ENCODE measurements at places on chromosomes 13 and 19.

- DNase-seq: no peak
Measured at GRCh38 chr19:55481148-55481793, 3.7 kb upstream of the NAT14 start.

GRCh38 chr19:5559804-5560133, 8.0 kb downstream of the TINCR start:
- DNase-seq: no peak

DNA sequence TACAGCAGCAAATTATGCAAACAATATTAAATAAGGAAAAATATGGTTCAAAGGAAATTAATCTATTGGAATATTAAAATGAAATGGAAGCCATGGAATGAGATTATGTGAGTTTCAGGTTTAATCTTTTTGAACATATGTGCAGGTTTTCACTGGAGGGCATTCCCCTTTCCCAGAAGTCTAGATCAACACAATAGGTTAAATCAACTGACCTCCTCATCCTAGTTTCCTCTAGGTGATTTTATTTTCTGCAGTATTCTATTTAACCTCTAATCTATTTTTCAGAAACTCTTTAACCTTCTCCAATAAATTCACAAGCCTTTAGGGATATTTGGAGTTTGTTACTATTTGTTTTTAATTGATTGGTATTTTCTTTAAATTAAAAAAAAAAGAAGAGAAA, 2657.6 kb upstream of the PCDH20 start:
- no peak for DNase-seq

GRCh38 chr19:56131651-56132050, 9.4 kb upstream of the ZNF444 start:
- no peak for DNase-seq

- DNase-seq: no peak
Measured at GRCh38 chr19:37942516-37942902, 35.5 kb downstream of the SIPA1L3 start.

GRCh38 chr13:94712812-94713560, 641 bp upstream of the SOX21 start:
- DNase-seq: no peak

DNA sequence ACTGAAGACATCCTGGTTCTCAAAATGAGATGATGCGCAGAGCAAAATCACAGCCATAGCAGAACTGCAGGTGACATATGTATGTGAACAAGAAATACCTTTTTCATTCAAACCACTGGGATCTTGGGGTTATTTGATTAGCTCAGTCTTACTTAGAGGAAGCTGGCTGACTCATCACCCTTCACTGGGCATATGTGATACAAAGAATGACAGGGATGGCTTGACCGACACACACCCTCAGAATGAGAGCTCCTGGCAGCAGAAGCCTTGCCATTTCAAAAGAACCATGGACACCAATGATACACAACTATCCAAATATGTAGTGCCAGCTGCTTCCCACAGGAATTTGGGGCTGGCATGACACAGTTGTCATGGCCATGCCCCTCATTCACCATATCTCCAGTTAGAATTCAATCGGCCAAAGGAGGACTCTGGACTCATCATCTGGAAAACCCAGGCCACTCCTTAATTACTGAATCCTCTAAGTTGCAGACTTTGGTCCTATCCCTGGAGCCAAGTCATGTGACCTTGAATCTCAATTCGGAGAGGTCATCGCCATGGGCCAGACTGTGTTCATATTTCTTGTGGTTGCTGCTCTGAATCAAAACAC, 115.8 kb downstream of the KATNAL1 start:
- no peak for DNase-seq

GRCh38 chr13:52878831-52879230, 30.4 kb upstream of the PCDH8 start:
- DNase-seq: no peak

DNA sequence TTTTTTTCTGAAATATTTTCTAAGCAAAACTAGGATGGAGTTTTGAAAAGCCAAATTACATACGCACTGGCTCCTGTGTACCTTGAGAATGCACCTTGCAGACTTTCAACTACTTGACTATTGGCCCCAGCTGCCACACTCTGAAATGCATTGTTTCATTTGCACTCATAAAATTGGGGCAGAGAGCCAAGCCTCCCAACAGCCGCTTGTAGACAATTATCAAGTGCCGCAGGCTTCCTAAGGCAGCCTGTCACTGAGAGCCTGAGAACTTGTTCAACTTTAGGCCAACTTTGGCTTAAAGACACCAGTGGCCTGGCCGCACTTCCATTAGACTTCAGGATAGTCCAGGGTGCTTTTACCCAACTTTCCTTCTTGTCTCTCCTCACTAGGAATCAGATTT, 115.7 kb upstream of the STARD13 start:
- DNase-seq: no peak

DNA sequence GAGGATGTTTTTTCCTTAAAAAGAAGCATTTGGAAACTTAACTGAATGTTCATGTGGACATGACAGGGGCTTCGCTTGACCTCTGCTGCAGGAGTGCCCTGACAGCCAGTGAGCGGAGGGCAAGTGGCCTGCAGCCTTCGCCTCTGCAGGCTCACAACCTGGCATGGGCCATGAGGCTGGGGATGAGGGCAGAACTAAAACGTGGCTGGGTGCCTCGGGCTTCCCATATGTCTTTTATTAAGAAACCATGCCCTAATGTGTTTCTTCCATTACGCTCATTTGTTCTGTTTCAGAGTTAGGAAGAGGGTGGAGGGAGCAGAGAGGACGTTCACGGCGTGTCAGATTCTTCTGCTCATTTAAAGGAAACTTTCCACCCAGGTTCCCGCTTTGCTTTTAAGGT, 2.9 kb downstream of the ARHGEF7 start:
- no peak for DNase-seq

DNA sequence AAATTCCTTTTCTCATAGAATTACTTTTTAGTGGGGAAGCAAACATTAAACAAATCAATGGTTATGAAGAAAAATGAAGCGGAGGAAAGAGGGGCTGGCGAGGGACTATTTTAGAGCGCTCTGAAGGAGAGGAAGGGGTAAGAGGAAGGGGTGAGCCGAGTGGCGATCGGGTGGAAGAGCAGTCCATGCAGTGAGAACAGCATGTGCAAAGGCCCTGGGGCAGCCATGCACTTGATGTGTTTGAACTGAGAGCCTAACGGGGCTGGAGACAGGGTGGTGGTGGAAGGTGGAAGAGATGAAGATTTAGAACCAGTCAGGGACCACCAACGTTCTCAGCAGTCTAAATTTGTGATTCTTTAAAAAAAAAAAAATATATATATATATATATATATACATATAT, 14.4 kb upstream of the NOP53 start:
- no peak for DNase-seq

DNA sequence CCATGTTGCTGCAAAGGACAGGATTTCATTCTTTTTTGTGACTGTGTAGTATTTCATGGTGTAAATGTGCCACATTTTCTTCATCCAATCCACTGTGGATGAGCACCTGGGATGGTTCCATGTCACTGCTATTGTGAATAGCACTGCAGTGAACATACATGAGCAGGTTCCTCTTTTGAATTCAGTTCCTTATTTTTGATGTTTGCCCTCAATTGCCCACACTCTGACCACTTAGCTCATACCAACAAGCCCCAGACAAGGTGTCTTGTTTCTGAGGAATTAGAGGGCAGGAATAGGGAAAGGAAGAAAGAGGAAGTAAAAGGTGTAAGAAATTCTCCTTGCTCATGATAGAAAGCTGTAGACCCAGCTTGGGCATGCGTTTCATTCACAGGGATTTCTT, 244.2 kb upstream of the ZNF507 start:
- DNase-seq: no peak
